ENCODE measurements at places on chromosomes 7 and 10.

DNA sequence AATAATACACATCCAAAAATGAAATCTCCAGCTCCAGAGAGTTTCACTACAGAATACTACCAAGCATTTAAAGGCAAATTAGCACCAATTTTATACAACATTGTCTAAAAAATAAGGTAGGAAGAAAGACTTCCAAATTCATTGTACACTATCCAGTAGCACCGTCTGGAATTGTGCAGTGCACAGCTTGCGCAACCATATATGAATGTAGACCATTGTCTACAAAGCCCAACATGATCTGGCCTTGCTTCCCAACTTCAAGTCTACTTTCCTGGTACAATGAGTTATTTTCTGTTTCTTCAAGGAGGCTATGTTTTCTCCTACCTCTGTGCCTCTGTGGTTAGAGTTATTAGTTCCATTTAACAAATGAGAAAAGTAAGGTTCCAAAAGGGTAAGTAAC lies 115.4 kb upstream of the FOXK1 start:
- DNase-seq: no peak

DNA sequence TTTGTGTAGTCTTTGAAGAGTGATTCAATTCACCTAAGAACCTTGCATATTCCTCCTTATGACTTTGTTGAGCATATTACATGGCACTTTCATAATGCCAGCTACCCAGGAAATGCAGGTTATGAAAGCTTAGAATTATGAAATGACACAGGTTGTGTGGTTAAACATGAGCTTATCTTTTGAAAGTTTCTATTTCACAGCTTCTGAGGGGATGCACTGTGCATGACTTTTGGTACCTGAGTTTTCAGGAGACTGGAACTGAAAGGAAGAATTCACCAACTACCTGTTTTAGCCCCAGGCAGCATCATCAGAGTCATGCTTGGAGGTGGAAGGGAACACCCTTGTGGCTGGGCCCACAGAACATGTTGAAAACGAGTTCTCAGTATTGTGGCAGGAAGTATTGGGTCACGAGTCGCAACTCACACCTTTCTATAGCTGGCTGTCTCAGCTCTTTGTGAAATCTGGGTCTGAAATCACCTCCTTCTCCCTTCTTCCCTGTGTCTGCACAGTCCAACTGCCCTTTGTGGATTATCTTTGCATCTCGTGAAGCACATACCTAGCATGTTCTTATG lies 228.2 kb downstream of the PTEN start:
- no peak for DNase-seq

GRCh38 chr10:24822590-24822989 lies 98.9 kb upstream of the ARHGAP21 start:
- no peak for DNase-seq

DNA sequence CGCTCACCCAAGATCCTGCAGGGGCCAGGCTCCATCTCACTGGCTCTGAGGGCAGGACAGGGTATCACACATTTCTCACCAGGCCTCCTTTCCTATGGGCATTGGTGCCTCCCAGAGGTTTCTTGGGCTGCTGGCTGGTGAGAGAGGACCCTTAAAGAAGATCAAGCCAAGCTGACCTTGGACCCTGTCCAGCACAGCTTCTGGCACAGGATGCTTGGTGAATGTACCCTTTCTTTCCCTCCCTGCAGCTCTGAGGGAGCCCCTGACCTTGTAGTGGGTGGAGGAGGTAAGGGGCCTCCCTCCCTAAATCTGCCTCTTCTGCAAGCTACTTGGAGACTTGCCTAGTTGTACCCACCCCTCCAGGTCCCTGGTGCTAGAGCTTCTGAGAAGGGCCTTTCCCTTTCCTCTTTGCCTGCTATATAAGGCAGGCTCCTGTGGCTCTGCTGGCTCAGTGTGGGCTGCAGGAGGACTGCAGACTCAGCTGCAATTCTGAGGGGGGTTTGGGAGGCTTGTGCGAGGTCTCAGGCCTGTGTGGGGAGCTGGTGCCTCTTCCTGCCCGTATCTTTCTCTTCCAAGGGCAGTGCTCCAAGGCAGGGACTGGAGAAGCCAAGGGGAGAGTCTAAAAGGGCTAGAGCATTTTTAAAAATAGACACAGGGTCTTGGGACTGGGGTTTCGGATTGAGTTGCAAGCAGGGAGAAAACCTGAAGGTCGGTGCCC lies 11.7 kb upstream of the TRIM8 start:
- DNase-seq: no peak

- DNase-seq: no peak
Observed at GRCh38 chr10:34760606-34761005, 54.5 kb downstream of the PARD3 start.

DNA sequence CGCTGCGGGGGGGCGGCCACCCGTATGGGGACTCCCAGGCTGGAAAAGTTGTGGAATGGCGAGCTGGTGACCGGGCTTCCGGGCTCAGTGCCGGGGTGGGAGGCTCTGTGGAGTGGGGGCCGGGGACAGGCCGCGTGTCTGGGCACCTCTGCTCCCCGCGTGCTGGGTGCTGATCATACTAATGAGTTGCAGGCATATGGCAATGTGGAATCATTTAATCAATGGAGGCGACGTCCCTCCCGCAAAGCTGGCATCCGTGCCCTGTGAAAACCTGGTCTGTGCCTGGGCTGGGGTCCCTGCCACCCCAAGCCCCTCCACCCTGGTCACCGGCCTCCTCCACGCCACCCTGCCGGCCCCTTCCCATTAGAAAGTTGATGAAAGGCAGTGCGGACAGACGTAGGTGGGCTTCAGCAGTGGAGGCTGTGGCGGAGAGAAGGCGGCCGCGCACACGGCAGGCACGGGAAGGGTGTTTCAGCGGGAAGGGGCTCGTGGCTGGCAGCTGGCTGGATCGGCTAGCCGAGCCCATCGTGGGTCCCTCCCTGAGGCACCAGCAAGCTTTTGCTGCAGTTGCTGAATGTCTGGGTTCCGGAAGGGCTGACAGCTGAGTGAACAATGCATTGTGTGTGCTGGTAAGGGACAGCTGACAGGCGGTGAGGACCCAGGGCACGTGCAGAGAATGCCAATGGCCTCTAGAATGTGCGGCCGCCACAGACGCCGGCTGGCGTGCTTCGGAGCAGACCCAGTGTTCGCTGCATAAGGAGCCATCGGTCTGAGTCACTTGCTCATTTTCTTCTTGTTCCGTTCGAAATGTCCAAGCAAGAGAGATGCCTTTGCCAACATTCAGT lies 1.5 kb downstream of the ADGRA1 start:
- no peak for DNase-seq

- DNase-seq: no peak
Observed at GRCh38 chr7:67614843-67615242, 618.2 kb downstream of the TYW1 start.

DNA sequence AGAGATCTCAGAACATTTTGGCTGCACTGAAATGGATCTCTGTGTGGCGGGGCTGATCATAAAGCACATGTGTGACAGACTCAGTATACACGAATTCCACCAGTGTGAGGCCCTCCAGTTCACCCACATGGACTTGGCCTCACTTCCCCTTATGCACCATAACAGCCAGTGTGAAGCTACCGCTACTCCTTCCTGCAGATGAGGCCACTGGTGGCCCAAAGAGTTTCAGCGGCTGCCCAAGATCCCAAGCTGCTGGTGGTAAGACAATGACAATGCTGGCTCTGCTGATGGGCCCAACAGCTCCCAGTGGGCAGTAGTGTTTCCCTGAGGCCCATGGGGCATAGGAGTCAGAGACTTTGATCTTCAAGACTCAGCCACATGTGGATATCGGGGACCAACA lies 21.0 kb upstream of the C10orf71 start:
- no peak for DNase-seq

- no peak for DNase-seq
Observed at GRCh38 chr10:58041901-58042300, 225.8 kb downstream of the IPMK start.

GRCh38 chr10:77732213-77733003 lies 94.8 kb upstream of the KCNMA1 start:
- DNase-seq: no peak

DNA sequence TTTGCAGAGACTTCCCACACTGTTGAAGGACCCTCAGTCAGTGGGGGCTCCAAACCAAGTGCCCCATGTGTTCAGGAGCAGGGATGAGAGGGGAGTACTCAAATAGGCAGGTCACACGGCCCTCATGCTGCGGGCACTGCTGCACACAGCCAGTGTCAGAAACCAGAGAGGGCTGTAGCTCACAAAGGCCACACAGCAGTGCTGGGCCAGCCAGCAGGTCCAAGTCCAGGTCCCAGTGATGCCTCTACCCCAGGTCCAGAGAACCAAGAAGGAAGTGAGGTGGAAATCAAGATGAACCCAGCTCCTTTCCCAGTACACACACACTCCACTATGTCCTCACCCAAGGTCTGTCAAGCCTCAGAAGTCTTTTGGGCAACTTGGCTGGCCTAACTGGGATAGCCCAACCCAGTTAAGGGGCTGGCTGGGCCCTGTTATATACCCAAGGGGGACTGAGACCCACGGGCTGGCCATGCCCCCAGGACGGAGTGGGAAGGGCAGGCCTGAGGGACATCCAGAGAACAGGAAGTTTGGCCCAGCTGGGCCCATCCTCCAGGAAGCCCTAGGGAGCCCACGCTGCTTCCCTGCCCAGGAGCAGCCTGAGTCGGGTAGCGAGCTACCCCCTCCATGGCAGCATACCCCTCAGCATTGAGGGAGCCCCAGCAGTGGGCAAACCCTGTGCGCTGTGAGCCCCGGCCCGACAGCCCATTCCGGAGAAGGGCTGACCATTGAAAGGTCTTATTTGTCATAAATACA lies 24.3 kb downstream of the GRID1 start:
- no peak for DNase-seq

- no peak for DNase-seq
Observed at GRCh38 chr7:22989643-22990587, 24.0 kb downstream of the HYCC1 start.

DNA sequence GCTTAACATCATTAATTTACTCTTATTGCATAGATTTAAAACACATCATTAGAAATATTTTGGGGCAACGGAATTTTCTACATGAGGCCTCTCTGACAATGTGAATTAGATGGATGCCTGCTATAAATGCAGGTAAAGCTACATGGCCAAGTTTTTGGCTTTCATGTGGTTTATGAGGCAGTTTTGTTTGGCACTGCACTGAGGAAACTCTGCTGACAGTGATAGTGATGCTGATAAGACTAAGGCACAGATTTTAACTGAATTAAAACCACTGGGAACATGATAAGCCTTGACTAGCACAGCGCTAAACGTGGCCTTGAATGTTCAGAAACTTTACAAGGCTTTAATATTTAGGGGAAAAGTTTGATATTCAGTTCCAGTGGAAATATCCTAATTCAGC lies 114.3 kb upstream of the NOBOX start:
- no peak for DNase-seq

DNA sequence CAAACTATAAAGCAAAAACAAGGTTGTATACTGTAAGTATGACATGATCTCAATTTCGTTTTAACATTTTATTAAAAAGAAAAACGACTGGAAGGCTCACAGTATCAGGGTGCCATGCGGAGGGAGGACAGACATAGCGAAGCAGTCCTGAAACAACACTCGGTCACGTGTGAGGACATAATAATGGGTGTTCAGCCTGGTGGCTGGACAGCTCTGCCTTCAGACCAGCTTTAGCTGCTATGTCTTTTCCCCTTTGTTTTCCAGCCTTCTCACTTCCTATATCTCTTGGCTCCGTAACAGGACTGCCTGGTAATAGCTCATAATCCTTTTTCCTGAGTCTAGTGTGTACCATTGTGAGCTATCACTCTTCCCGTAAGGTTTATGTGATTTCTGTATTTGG lies 18.4 kb upstream of the KLF14 start:
- no peak for DNase-seq

- no peak for DNase-seq
Observed at GRCh38 chr10:123886292-123886691, 5.3 kb downstream of the CPXM2 start.

GRCh38 chr10:43921478-43921877 lies 272.8 kb upstream of the ZNF32 start:
- DNase-seq: no peak

GRCh38 chr10:45444976-45445898 lies 71.2 kb downstream of the ALOX5 start:
- DNase-seq: no peak

- peak; percentile 89 for DNase-seq
Observed at GRCh38 chr7:130912862-130913638, 179.0 kb upstream of the KLF14 start.

DNA sequence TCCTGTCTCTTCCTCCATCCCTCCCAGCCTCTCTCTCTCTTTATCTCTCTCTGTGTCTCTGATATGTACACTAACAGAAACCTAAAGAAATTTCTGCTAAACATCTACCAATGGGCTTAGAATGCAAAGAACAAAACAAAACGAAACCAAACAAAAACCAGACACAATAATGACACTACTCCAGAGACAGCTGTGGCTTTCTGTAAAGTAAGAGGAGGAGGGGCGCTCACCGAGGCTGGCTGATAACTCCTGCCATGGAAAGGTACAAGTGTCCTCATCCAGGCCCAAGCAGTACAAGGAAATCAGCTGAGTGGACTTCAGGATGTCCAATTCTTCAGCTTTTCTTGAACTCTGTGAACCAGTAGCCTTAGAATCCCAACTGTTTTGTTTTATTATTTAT lies 70.4 kb upstream of the FZD8 start:
- no peak for DNase-seq

DNA sequence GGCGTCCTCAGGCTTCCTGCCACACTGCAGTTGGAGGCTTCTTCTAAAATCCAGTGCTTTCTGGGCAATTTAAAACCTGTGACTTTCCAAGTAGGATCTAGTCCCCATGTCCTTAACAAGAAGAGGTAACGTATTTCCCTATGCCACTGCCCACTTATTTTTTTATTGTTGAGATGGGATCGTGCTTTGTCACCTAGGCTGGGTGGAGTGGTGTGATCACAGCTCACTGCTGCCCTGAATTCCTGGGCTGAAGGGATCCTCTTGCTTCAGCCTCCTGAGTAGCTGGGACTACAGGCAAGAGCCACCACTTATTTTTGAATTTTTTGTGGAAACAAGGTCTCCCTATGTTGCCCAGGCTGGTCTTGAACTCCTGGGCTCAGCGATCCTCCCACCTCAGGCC lies 63.4 kb downstream of the DAGLB start:
- no peak for DNase-seq

DNA sequence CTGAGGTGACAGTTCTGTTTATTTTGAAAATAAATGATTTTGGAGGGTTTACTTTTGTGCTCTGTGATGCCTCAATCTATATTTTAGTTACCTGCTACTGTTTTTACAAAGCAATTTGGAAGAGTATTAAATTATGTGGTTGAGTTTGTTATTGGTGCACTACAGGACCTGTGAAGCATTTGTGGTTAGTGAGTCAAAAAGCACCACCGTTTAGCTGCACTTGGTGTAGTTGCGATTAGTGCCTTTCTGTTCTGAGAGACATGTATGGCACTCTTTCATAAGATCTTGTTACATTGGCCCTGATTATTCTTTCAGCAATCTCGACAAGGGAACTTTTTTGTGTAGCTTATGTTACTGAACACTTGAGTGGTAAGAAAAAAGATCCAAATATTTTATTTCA lies 132.2 kb downstream of the BBS9 start:
- no peak for DNase-seq

GRCh38 chr10:10792681-10793080 lies 225.0 kb upstream of the CELF2 start:
- DNase-seq: no peak

GRCh38 chr10:63554657-63555056 lies 33.5 kb downstream of the REEP3 start:
- peak; percentile 32 for DNase-seq
